Body of pancreas (tissue), 4 donors: ENCODE measurements at places on chromosomes 6 and 20. TPM values are rescaled to one million over a fixed set of nuclear protein-coding genes. Genes with fewer than 3 reads are reported as not detected.

Gene ETV7
- 0.66 TPM for total RNA-seq

Gene CST2
- total RNA-seq, result not detected

DNA sequence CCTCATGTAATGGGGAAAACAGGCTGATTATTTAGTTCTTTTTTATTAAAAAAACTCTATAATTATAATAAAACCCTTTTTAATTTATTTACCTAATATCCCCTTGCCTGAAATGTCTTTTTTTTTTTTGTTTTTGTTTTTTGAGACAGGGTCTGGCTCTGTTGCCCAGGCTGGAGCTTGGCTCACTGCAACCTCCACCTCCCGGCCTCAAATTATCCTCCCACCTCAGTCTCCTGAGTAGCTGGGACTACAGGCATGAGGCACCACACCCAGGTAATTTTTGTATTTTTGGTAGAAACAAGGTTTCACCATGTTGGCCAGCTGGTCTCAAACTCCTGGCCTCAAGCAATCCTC is 30.3 kb upstream of the HBS1L start:
- no peak for DNase-seq

Gene DEK
- 72.9 TPM for total RNA-seq

Gene OTOR
- total RNA-seq, result not detected
